PC-3 (cell line): ENCODE measurements at places on chromosomes 4 and X.

DNA sequence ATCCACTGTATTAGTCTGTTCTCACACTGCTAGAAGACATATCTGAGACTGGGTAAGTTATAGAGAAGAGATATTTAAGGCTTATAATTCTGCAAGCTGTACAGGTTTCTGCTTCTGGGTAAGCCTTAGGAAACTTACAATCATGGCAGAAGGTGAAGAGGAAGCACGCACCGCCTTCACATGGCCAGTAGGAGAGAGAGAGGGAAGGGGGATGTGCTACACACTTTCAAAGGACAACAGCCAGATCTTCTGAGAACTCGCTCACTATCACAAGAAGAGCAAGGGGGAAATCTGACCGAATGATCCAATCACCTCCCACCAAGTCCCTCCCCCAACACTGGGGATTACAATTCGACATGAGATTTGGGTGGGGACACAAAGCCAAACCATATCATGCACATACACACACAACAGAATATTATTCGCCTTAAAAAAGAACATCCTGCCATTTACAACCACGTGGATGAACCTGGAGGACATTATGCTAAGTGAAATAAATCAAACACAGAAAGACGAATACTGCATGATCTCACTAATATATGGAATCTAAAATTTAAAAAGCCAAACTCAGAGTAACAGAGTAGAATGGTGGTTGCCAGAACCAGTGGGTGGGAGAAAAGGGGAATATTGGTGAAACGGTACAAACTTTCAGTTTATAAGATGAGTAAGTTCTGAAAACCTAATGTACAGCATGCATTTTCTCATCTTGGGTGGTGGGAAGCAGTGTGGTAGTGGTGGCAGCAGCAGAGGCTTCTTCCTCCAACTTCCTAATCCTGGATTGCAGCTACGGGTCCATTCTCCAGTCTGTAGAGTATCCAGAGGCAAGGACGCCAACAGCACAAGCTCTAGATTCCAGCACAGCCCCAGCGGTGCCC is 12.8 kb downstream of the FRYL start:
- no peak for DNase-seq

- DNase-seq: no peak
Observed at GRCh38 chr4:175530655-175531054, 281.4 kb downstream of the GPM6A start.

DNA sequence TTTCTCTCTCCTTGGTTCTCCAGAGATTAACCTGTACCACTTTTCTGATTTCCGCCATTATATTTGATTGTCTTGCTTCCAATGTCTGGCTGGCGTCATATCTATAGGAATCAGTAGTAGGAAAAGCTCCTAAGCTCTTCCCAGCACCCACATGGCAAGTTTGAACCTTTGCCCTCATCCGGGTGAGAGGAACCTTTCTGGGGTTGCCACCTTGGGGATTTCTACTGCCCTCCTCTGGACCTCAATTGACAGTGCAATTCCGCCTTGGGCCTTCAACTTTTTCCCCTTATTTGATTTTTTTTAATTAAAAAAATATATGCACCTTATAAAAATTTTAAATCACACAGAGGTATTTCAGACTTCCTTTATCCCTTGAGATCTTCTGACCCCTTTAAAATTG is 2.0 kb upstream of the CXorf66 start:
- DNase-seq: peak; percentile 35

GRCh38 chrX:1480082-1480785 is 27.5 kb upstream of the ASMTL start:
- peak; percentile 18 for DNase-seq

GRCh38 chr4:6733358-6734164 is 17.6 kb downstream of the BLOC1S4 start:
- no peak for DNase-seq

- no peak for DNase-seq
Observed at GRCh38 chr4:170671171-170671570, 581.4 kb upstream of the AADAT start.
